Endothelial cell of umbilical vein (primary cell): ENCODE measurements at places on chromosomes 16 and 17. TPM values are rescaled to one million over a fixed set of nuclear protein-coding genes. Genes with fewer than 3 reads are reported as not detected.

DNA sequence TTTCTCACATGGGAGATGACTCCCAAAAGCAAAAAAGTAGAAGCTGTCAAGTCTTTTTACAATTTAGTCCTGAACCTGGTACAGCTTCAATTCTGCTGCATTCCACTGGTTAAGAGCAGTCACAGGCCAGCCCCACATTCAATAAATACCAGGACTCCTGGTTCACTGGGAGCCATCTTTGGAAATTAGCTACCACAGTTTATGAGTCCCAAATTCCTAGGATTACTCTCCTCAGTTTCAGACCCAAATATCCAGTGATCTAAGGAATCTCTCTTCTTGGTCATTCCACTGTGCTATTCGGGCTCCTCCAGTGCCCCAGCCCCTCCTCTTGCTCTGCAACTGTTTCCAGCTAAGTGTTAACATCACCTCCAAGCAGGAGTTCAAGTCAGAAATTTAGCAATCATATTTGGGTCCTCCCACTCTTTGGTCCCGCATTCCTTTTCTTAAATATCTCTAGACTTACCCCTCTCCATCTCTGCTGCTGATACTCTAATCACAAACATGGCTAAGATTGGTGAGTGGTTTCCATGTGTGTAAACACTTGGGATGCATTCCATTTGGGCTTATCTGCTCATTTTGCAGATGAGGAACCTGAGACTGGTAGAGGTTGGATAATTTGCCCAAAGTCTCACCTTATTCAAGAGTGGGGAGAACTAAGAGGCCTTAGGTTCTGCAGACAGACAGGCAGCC lies 9.6 kb upstream of the WIPF2 start:
- no peak overlapping the region for H3K27ac ChIP-seq
- H3K27me3 ChIP-seq, result no peaks in the 10 kb centered on the region
- H3K4me1 ChIP-seq, result no peaks in the 10 kb centered on the region

DNA sequence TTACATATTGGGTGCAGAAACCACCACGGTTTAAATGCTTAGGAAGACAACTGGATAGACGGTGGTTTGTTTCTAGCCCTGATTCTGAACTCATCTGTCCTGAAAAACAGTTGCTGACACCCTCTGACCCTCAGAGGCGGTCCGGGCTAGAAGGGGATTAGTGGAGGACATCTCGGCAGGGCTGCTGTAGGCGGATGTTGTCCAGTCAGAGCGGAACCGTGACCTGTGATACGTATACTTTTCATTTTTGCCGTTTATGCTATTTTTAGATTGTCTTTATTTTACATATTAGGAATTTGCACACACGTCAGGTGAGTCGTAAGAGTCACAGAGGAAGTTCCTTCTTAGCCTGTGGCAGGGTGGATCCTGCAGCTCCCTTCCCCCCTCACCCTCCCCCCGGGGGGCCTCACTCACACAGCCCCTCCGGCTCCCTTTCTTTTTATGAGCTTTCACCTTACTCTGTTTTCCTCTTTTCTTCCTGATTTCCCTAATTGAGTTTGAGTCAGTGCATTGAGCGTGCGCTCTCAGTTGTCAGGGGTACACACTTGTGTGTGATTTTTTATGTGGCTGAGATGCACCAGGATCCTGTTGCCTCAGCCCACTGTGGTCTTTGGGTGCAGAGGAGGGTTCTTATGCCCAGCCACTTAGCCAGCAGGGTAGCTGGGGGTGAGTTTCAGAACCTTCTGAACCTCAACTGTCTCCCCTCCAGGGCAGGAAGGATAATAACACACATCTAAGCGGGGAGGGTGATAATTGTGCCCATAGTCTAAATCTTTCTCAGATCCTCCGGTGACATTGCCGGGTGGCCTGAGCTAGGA lies 211.1 kb upstream of the CHMP6 start:
- no peak overlapping the region for H3K27ac ChIP-seq
- no peaks in the 10 kb centered on the region for H3K27me3 ChIP-seq
- H3K36me3 ChIP-seq, result no peaks in the 10 kb centered on the region
- H3K4me1 ChIP-seq, result peaks cover 9% of the 10 kb centered on the region
- no peak overlapping the region for H3K4me3 ChIP-seq

DNA sequence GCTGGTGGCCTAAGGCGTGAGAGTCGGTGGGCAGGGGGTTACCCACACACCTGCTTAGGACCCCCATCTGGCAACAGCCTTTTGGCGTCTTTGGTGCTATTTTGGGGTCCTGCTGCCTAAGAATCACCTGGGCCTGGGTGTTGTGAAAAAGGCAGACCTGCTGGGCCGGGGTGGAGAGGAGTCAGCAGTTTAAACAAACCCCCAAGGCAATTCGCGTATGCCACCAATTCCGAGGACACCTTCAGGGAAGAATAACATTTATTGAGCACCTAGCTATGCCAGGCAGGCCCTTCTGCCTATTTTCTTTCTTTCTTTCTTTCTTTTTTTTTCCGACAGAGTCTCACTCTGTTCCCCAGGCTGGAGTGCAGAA lies 53.9 kb upstream of the TOB1 start:
- no peak for DNase-seq
- no peaks in the 10 kb centered on the region for H3K36me3 ChIP-seq
- H3K4me1 ChIP-seq, result peaks cover 4% of the 10 kb centered on the region
- no peaks in the 10 kb centered on the region for H3K27me3 ChIP-seq

- no peaks in the 10 kb centered on the region for H3K27me3 ChIP-seq
- H3K4me1 ChIP-seq, result peaks cover 24% of the 10 kb centered on the region
- no peak overlapping the region for H3K27ac ChIP-seq
- H3K4me3 ChIP-seq, result no peak overlapping the region
- DNase-seq, result no peak
- H3K36me3 ChIP-seq, result no peaks in the 10 kb centered on the region
Observed at GRCh38 chr16:85031451-85031850, 3.9 kb downstream of the KIAA0513 start.

WFDC1 gene
- not detected in 2 replicates for total RNA-seq

RNF227 gene
- 0.58 TPM in 2 replicates for total RNA-seq

DNA sequence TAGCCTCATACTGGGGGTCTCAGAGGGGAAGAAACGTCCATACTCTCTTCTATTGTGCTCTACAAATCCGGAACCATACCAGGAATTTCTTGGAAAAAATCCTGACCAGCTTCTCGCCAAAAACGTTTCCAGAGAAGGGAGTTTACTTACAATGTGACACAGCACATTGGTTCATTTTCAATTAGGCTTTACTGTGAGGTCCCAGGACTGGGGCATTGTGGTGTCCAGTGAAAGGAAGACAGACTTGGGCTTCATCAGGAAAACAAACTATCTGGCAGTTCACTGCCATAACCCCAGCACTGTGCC lies 14.7 kb downstream of the MPP2 start:
- H3K4me1 ChIP-seq, result no peaks in the 10 kb centered on the region
- no peak overlapping the region for H3K4me3 ChIP-seq
- DNase-seq, result no peak
- H3K27ac ChIP-seq, result no peak overlapping the region

CSH1 gene
- total RNA-seq, result not detected in 2 replicates

GAS2L2 gene
- not detected in 2 replicates for total RNA-seq
